ENCODE measurements at places on chromosomes 7 and 10. TPM values are rescaled to one million over a fixed set of nuclear protein-coding genes. Genes with fewer than 3 reads are reported as not detected.
A peak's percentile ranks its signal among the peaks of the same experiment; 100 is the strongest.

DNA sequence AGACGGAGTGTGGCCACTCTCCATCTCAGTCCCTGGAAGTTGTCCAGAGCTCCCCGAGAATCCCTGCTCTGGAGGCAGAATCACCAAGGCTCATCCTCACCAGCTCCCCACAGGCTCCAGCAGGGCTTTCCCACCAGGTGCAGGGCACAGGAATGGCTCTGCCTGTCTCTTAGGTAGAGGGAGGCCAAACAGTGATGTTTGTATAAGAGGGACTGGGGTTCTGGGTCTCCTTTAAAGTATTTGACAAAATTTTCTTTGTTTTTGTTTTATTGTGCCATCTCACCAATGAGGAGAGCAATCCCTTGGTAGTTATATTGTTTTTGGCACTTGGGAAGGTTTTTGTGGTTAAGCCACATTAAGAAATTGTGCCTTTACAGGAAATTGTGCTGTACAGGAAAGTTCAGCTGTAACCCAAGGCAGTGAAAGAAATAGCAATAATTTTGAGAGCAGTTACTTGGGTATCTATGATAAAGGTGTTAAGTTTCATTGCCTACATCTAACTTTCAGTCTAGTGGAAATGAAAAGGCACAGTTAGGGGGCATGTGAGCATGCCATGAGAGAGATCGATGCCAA is 219.3 kb upstream of the PRSS58 start:
- no peaks in the 10 kb centered on the region for H3K36me3 ChIP-seq
- peaks cover 4% of the 10 kb centered on the region for H3K4me1 ChIP-seq
- H3K27ac ChIP-seq: no peak overlapping the region
- DNase-seq: no peak
- no peak overlapping the region for H3K4me3 ChIP-seq

Gene HKDC1
- not detected for total RNA-seq

Gene TMEM243
- 26.9 TPM for total RNA-seq

DNA sequence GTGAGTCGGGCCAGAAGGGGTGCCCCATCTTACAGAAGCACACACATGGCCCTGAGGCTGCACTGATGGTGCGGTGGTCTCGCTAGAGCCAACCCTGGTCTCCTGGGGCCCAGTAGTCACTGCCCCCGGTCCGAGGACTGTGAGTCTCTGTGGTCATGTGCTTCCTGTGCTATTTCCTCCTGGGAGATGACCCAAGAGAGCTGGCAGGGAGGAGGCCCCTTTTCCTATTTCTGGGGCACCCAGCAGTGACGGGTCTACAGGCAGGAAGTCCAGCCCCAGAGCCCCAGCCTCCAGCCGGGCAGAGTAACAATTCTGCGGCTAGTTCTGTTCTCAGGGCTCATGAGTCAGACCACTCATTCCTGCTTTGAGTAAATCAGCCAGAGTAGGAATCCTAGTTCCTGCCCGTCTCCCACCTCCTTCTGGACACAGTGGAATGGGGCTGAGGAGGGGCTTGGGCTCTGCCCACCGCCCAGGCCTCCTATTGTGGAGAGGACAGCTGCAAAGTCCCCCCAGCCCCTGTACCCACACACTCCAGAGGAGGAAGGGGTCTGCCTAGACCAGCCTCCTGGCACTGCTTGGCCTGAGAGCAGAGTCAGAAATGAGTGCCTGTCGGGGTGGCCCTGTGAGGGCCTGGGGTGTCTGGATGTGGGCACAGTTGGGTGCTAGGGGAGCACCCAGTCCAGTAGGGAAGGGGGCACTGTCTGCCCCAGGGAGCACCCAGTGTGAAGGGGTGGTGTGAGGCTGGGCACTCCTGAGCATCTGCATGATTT is 80.5 kb upstream of the PPIF start:
- peak overlapping the region; percentile 86 for H3K27ac ChIP-seq
- no peak overlapping the region for H3K4me3 ChIP-seq
- peak; percentile 92 for DNase-seq
- peaks cover 7% of the 10 kb centered on the region for H3K36me3 ChIP-seq
- no peaks in the 10 kb centered on the region for H3K27me3 ChIP-seq

- H3K27ac ChIP-seq: no peak overlapping the region
- no peaks in the 10 kb centered on the region for H3K4me1 ChIP-seq
- no peak overlapping the region for H3K4me3 ChIP-seq
Observed at GRCh38 chr7:33946094-33946699, 40.9 kb downstream of the BMPER start.

Gene DGKI
- total RNA-seq: 0.14 TPM

- no peak for DNase-seq
- H3K4me3 ChIP-seq: no peak overlapping the region
- H3K27me3 ChIP-seq: no peaks in the 10 kb centered on the region
Observed at GRCh38 chr7:103929901-103930311, 59.6 kb downstream of the RELN start.

GRCh38 chr10:266974-267425 is 131.7 kb downstream of the ZMYND11 start:
- H3K27ac ChIP-seq: no peak overlapping the region
- peak; percentile 73 for DNase-seq
- H3K4me3 ChIP-seq: no peak overlapping the region
- H3K36me3 ChIP-seq: no peaks in the 10 kb centered on the region

GRCh38 chr10:123848564-123849457 is 42.8 kb downstream of the CPXM2 start:
- H3K36me3 ChIP-seq: no peaks in the 10 kb centered on the region
- H3K27me3 ChIP-seq: no peaks in the 10 kb centered on the region
- peak; percentile 4 for DNase-seq
- H3K4me3 ChIP-seq: no peak overlapping the region
- H3K4me1 ChIP-seq: peaks cover 5% of the 10 kb centered on the region

- H3K27ac ChIP-seq: peak within 1 kb of the TSS; percentile 73
- no peaks in the 10 kb centered on the region for H3K27me3 ChIP-seq
- H3K36me3 ChIP-seq: peaks cover 11% of the 10 kb centered on the region
- H3K4me3 ChIP-seq: peak within 1 kb of the TSS; percentile 86
Observed at GRCh38 chr10:98446661-98447221, at the start of gene HPS1. HPS1 (minus strand) TSS chr10:98446935; CDS start chr10:98443240, 3,695 bp downstream.

- H3K4me1 ChIP-seq: no peaks in the 10 kb centered on the region
- no peak for DNase-seq
- no peak overlapping the region for H3K4me3 ChIP-seq
- no peaks in the 10 kb centered on the region for H3K27me3 ChIP-seq
Observed at GRCh38 chr10:33046792-33047191, 88.8 kb upstream of the ITGB1 start.

Gene ACTA2
- total RNA-seq: 13.0 TPM

DNA sequence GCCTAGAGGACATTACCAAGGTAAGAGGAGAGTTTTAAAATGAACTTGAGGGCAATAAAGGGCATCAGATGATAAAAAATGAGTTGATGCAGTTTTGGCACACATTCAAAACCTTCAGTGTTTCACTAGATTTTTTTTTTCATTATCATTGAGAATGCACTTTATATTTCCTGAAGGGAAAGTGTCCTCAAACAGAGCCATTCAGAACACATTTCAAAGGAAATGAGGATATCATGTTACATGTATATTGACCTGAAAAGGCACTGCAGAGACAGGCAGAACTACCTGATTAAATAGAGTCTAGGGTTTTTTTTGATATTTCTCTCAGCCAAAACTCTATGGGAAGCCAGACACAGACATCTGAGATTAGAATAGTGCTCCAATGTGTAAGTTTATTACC is 454.0 kb downstream of the NEBL start:
- no peak overlapping the region for H3K4me3 ChIP-seq
- no peaks in the 10 kb centered on the region for H3K4me1 ChIP-seq
- no peak overlapping the region for H3K27ac ChIP-seq

Gene GRID1
- total RNA-seq: not detected

Measured in endothelial cell of umbilical vein (primary cell).